NCI-H1417 (cell line): ENCODE measurements at places on chromosomes 1 and 21.

GRCh38 chr21:27493542-27493941 is 526.7 kb upstream of the ADAMTS5 start:
- no peak for DNase-seq

- DNase-seq, result no peak
These were observed 17.3 kb downstream of the SARS1 start for GRCh38 chr1:109231066-109231465.

DNA sequence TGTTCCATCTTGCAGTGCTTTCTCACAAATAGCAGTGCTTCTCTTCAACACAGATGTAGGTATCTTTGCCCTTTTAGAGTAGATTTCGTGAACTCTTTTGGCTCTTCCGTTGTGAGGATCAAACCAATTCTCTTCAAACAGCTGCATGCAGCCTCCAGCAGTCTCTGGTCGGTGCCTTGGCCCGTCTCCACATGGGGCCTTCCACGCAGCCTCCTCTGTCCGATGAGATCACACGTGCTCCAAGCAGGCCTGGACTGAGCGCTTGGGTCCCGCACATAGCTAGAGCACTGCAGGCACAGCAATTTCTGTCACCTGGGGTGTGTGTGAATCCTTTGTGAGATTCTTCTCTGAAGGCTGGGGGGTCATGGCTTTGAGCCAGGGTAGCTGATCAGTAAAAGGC is 82.8 kb upstream of the KCNE2 start:
- DNase-seq, result no peak

- no peak for DNase-seq
These were observed 113.0 kb upstream of the UBE2U start for GRCh38 chr1:64090436-64090835.

- DNase-seq, result peak; percentile 69
These were observed 470.5 kb downstream of the LTN1 start for GRCh38 chr21:28522014-28522799.

DNA sequence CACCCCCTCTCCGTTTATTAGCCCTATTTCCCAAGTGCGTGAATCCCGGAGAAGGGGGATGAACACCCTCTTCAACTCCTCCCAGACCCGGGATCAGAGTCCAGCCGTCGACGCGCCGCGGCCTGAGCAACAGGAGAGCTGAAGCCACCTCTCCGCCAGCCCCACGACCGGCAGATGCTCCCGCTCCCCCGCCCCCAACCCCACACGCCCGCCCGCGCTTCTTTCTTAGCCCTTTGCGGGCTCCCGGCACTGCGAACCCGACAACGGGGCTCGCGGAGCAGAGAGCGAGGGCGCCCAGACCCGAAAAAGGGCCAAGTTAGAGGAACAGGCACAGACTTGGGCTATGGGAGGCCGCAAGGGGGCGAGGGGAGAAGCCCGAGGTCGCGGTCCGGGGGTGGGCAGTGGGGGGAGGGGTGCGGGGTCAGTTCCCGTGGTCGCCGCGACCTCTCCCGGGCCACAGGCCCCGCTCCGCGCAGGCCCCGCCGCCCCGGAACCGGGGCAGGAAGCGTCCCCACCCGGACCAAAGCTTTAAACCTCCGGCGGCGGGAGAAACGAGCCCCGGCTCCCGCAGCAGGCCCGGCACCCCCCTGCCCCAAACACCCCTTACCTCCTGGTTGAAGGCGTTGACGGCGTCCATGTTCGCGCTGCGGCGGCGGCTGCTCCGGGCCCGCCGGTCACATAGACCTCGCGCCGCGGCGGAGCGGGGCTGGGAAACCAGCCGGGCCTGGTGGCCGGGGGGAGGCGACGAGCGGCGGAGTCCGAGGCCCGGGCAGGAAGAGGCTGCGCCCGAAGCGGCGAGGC is 662 bp downstream of the SCAF4 start:
- DNase-seq, result peak; percentile 80

- no peak for DNase-seq
These were observed 1198.9 kb downstream of the PLA2G4A start for GRCh38 chr1:188027613-188028012.

DNA sequence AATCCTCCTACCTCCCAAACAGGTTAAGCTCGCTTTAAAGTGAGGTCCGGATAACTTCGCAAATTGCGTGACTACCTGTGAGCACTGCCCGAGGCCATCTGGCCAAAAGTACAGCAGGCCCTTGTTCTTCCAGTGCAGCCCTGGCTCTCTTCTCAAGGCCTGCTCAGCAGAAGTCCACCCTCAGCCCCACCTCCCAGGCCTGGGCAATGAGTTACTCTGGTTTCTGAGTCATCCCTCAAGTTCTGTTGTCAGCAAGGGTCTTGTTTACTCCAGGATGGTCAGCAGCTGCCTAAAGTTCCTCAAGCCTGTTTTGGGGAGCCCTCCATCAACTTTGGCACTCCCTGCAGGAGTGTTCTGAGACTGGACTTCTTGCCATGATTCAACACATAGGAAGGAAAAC is 101.7 kb downstream of the BCAR3 start:
- DNase-seq, result no peak

DNA sequence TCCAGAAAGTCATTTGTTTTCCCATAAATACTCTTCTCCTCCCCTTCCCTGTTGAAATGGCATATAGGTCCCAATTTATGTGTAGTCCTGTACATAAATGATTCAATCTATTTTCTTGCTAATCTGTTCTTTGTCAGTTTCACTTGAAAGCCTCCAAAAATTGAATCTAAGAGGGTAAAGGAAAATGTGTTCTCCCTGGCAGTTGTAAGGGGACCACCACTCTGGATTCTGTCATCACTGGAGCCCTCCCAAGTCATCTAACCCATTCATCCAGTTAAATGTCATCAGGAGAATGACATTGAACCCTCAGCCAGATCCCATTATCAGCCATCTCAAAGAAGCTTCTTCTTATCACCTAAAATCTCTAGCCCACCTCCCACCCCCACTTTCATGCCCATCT is 35.0 kb upstream of the RNF2 start:
- DNase-seq, result no peak

DNA sequence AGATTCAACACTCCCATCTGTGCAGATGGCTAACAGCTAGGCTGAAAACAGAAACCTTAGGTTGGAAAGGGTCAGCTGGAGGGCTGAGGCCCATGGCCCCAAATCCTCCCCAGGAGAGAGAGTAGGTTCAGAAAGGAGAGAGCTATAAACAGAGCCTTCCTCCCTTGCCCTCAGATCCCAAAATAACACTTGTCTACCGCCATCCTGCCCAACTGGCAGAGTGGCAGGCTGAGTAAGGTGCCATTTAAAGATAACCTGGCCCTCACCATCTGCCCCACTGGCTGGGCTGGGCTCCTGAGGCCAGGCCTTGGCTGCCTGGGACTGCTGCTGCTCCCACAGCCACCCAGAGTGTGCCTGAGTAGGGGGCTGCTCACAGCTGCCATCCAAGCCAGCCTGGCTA is 4.3 kb upstream of the SHISA4 start:
- DNase-seq, result no peak
